Left lung (tissue), 14 donors: ENCODE measurements at places on chromosomes 5 and 9. TPM values are rescaled to one million over a fixed set of nuclear protein-coding genes. Genes with fewer than 3 reads are reported as not detected.
A peak's percentile ranks its signal among the peaks of the same experiment; 100 is the strongest.

Gene C9
- not detected for polyA plus RNA-seq

Gene CCDC192
- 1.3 TPM for polyA plus RNA-seq

Gene SPATA6L
- 3.2 TPM for polyA plus RNA-seq

- no peak for DNase-seq
Measured at GRCh38 chr5:642481-642880, 30.3 kb downstream of the CEP72 start.

DNA sequence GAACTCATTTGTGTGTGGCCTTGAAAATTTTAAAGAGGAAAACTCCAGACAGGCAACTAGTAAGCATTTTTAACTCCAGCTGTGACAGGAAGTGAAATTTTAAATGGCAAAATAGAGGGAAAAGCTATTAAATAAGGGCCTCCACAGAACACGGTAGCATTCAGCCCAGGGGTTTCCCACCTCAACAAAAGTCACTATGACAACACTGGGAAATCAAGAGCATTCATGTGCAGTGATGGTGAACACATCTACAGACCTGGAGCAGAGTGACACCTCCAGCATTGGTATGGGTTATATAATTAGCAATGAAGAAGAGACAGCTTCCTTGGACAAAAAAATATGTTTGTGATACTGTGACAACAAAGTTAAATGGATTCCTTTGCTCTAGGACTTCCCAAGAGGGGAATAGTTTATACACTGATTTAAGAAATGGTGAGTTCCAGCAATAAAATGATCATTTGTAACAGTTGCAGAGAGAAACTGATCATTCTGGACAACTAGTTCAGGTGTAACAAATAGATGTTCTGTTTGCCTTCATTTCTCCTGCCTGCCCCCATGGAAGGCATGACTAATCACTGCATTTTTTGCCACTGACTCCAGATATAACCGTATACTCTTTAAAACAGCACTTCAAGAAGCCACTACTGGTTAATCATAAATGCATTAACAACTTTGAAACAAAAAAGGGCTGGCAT lies 93.3 kb upstream of the SLC44A1 start:
- no peak for DNase-seq

DNA sequence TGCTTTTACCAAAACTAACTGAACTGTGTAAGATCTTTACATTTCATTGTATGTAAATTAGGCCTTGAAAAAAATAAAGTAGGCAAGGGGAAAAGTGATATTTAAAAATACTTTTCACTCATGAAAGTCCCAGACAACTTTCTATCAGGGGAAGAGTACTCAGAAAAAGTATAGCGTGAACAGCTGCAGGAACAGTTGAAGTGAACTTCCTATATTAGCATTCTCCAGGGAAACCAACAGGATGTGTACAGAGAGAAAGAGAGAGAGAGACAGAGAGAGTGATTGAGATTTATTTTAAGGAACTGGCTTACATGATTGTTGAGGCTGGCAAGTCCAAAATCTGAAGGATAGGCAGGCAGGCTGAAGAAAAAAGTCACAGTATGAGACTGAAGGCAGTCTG lies 42.0 kb downstream of the ERMP1 start:
- no peak for DNase-seq

DNA sequence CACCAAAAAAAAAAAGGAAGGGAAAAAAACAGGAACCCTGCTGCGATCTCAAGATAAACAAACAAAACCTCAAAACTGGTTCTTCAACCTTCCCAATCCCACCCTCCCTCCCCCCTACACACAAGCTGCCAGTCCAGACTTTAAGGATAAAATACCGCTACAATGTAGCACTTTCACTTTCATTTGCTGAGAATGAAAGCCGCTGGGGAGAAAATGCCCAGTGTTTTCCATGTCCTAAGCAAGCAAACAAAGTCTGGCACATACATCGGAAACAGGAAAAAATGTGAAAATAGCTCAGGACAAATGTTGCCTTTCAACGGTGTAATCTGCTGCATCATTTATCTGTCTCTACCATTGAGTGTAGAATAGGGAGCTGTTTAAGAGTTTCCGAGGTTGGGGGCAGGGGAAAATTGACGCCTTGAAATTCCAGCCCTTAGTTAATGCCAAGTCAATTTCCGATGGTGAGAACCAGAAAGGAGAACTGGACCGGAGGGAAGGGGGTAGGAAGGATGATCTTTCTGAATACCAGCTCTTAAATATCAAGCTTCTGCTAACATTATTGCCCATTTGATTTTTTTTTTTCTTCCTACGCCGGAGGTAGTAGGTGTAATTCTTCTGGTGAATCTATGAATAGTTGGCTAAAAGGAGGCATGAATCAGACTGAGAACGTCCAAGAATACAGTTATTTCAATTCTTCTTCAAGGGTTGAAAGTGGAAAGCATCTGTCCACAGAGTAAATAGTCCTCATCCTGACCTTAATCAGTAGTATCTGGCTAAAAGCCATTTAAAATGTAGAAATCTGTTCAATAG lies 1.2 kb upstream of the ADAMTS6 start:
- no peak for DNase-seq

- no peak for DNase-seq
Measured at GRCh38 chr5:28703651-28704260, 1665.4 kb upstream of the CDH9 start.

DNA sequence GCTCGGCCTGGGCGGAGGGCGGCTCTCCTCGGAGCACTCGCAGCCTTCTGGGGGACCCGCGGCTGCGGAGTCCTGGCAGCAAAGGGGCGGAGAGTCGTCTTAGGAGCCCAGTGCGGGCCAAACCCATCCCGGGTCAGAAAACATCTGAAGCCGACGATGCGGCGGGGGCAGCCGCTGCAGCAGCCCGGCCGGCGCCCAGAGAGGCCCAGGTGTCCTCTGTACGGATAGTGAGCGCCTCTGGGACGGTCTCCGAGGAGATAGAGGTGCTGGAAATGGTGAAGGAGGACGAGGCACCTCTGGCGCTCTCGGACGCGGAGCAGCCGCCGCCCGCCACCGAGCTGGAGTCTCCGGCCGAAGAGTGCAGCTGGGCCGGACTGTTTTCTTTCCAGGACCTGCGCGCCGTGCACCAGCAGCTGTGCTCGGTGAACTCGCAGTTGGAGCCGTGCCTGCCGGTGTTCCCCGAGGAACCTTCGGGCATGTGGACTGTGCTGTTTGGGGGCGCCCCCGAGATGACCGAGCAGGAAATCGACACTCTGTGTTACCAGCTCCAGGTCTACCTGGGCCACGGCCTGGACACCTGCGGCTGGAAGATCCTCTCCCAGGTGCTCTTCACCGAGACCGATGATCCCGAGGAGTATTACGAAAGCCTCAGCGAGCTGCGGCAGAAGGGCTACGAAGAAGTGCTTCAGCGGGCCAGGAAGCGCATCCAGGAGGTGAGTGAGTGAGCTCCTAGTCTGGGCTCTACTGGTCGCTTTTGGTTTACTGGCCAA lies 1.2 kb downstream of the JMY start:
- DNase-seq = peak; percentile 35

- no peak for DNase-seq
Measured at GRCh38 chr9:71681708-71682272, 86.5 kb downstream of the CEMIP2 start.

- no peak for DNase-seq
Measured at GRCh38 chr5:40238066-40238745, 441.5 kb upstream of the PTGER4 start.
